Stimulated activated CD4-positive, alpha-beta T cell treated with anti-CD3 and anti-CD28 coated beads, Interleukin-1b, Interleukin-23, amount 100 ng/mL, for 1 hour (primary cell): ENCODE measurements at places on chromosomes 5 and 9.

GRCh38 chr5:67100301-67100700 is 96.3 kb downstream of the CD180 start:
- no peak for DNase-seq

DNA sequence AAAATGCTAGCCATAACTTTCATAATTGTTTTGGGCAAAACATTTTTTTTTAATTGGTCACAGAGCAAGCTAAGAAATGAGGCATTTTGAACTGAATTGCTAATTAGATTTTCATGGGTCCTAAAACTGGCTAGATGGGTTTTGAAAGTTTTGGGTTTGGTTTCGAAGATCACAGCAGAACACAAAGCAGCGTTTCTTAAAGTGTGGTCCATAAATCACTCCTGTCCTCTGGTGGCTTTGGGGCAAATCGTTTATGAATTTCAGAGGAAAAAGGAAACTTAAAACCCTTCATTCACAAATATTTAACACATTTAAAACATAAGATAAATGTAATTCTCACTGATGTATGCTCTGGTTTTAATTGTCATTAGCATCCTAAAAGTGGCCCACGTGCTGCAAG is 503.7 kb downstream of the SPATA31D1 start:
- no peak for DNase-seq

DNA sequence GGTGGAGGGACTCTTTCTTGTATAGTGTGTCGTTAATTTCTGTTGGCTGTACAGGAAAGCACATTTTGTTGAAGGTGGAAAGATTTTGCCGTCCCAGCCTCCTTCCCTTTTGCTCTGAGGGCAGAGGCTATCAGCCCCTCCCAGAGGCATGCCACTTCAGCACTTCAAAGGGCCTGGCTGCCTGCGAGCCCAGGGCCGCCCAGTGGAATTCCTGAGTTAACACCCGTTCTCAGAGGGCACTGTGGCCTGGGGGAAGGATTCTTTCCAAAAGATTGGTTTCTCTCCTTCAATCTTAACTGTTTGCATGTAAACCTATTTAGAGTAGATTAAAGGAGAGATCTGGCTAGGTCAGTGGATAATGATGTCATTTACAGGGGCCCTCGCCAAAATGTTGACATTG is 238.6 kb downstream of the FANCC start:
- no peak for DNase-seq

- DNase-seq = no peak
Observed at GRCh38 chr5:118555727-118556126, 432.6 kb downstream of the DTWD2 start.

- DNase-seq = no peak
Observed at GRCh38 chr5:16505140-16505891, 39.7 kb upstream of the ZNF622 start.

- no peak for DNase-seq
Observed at GRCh38 chr5:179406031-179406961, 61.0 kb upstream of the ADAMTS2 start.
